Activated naive CD4-positive, alpha-beta T cell (primary cell): ENCODE measurements at places on chromosomes 1 and 21.

GRCh38 chr1:211495584-211495983, 3.6 kb upstream of the RD3 start:
- DNase-seq = no peak

- no peak for DNase-seq
These were observed 11.2 kb downstream of the C4BPA start for GRCh38 chr1:207115269-207115668.

GRCh38 chr1:13951793-13952751, 252.1 kb downstream of the PRDM2 start:
- DNase-seq = no peak

- no peak for DNase-seq
These were observed 12.2 kb downstream of the TGFB2 start for GRCh38 chr1:218357211-218357892.
